ENCODE measurements at places on chromosomes 6 and 20. TPM values are rescaled to one million over a fixed set of nuclear protein-coding genes. Genes with fewer than 3 reads are reported as not detected.

- DNase-seq = peak; percentile 78
Observed at GRCh38 chr6:28474441-28475219, 31.3 kb upstream of the ZSCAN23 start.

The SLC24A3 gene
- total RNA-seq = 0.31 TPM

GRCh38 chr6:27176096-27176495 is 71.4 kb upstream of the PRSS16 start:
- no peak for DNase-seq

DNA sequence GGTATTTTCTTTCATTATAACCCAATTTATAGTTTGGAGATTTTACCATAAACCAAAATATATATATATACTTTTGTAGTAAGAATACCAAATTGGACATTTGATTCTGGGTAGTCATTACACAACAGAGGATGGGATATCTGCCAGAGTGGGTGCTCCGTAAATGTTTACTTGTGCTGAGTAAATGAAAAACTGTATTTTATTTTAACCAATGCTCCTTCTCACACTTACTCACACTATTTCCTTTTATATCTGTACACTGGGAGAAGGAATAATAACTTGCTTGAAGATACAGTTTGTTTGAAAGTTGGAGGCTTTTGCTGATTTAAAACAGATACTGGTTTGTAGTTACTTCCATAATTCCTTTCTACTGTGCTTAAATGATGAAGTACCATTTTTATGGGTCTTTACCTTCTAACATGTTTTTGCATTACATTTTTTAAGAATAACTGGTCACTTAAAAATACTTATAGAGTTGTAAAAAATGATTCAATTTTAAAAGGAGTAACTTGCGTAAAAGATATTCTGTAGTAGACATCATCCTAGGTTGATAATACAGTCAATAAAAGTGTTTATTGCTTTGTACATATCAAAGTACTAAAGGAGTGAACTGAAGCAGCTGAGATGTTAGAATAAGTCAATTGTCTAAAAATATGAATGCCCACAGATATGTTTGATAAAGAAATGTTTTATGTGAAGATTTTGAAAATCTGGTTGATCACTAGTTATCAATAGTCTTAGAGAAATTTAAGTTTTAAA is 411.7 kb downstream of the UTRN start:
- DNase-seq = no peak

The PLCB4 gene
- 20.6 TPM for total RNA-seq

- DNase-seq = no peak
Observed at GRCh38 chr6:11514672-11515071, 22.9 kb upstream of the TMEM170B start.

GRCh38 chr6:150202404-150202803 is 59.6 kb downstream of the PPP1R14C start:
- DNase-seq = no peak

The GMPR gene
- not detected for total RNA-seq

GRCh38 chr6:12718015-12718414 is 1.4 kb downstream of the PHACTR1 start:
- no peak for DNase-seq

The PNLDC1 gene
- 0.06 TPM for total RNA-seq

The HCK gene
- not detected for total RNA-seq

- no peak for DNase-seq
Observed at GRCh38 chr6:73951183-73951582, 255.2 kb downstream of the CD109 start.

The HDGFL1 gene
- not detected for total RNA-seq

DNA sequence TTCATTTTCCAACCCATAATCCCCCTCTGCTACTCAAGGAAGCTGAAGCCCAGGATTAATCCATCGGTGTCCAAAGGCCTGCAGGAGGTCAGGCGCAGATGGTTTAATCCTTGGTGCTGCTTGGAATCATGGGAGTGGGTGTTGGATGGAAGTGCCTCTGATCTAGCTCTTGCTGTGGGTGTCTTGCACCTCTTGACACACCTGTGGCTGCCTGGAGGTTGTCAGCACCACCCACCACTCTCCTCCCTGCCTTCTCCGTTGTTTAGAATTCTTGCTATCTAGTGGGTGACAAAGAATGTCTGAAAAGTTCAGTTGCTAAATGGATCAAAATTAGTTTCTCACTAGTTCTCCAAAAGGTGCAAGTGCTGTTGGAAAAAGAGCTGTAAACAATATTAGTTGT is 1074.4 kb upstream of the FLRT3 start:
- no peak for DNase-seq

DNA sequence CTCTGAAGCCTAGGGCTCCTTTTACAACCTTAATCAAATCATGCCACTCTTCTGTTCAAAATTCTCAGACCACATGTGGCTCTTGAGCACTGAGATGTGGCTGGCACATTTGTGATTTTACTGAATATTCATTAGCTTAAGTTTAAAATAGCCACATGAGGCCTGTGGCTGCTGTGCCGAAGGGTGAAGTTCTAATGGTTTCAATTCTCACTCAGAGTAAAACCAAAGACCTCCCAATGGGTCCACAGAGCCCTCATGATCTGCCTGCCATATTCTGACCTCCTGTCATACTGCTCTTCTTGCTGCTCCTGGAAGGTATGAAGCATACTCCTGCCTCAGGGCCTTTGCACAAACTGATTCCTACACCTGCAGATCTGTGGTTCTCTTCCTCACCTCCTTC is 7.8 kb upstream of the CST3 start:
- no peak for DNase-seq

GRCh38 chr6:146087386-146087785 is 58.5 kb downstream of the GRM1 start:
- no peak for DNase-seq

DNA sequence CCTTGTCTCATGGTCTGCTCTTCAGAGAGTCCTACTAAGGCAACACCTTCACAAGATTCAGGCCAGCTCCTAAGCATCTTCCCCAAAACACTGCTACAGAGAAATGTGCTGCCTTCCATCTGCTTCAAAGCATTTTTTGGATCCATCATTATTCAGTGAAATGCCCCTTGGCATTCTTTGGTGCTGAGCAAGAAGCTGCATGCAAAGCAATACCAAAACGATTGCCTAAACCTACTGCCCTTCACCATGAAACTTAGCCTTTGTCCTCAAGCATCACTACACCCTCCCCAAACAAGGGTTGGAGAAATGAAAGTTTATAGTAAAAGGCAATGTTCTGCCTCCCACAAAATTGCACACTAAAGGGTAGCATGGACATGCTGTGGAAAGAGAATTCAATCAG is 93.5 kb downstream of the SNAP25 start:
- no peak for DNase-seq

DNA sequence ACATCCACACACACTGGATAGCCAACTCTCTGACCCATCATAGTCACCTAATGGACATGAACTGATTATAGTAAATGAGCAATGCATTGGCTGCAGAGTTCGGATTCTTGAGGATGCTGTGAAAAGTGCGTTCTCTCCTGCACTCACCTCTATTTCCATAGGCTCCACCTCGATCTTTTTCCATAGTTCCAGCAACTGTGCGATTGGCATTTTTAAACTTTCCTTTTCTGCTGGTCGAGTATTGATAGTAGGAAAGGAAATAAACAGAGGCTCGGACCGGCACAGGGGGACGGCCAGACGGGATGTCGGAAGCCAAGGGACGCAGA is 94.4 kb downstream of the RNASET2 start:
- no peak for DNase-seq

DNA sequence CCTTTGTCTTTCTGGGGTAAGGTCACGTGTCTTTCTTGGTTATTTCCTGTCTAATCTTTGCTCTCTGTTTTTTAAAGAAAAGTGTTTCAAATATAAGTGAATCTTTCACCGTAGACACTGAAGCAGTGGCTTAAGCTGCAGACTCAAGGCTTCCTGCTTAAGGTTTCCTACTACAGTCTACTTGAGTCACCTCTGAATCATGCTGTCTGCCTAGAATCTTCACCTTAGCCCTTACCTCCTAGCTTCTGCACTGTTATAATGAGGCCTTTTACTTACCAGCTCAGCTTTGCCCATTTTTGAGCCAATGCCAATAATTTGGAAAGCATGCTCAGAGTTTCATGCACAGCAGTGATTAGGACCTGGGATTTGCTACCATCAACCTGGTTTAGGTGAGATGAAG is 30.6 kb downstream of the ADGRF4 start:
- no peak for DNase-seq

DNA sequence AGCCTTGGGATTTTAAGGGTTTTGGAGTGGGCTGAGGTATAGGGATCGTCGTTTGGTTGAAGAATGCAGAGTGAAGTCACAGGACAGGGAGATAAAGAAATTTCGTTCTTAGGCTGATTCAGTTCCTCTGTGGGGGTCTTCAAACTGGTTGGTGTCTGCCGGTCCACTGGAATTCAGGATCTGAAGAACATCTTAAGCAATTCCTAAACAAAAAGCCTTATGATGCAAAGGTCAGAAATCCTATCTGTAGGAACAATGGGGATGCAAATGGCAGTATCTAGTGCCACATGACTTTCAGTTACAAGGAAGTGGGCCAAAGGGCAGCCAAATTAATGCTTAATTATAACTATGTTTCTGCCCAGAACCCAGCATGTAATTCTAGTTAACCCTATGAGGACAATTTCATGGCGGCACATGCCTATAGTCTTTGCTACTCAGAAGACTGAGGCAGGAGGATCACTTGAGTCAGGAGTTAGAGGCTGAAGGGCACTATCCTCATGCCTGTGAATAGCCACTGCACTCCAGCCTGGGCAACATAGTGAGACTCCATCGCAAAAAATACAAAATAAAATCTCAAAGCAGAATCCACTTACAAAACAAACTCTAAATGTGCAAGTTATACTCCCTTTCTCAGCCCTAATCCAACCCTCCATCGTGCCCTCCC is 4.6 kb upstream of the SLC2A10 start:
- no peak for DNase-seq

DNA sequence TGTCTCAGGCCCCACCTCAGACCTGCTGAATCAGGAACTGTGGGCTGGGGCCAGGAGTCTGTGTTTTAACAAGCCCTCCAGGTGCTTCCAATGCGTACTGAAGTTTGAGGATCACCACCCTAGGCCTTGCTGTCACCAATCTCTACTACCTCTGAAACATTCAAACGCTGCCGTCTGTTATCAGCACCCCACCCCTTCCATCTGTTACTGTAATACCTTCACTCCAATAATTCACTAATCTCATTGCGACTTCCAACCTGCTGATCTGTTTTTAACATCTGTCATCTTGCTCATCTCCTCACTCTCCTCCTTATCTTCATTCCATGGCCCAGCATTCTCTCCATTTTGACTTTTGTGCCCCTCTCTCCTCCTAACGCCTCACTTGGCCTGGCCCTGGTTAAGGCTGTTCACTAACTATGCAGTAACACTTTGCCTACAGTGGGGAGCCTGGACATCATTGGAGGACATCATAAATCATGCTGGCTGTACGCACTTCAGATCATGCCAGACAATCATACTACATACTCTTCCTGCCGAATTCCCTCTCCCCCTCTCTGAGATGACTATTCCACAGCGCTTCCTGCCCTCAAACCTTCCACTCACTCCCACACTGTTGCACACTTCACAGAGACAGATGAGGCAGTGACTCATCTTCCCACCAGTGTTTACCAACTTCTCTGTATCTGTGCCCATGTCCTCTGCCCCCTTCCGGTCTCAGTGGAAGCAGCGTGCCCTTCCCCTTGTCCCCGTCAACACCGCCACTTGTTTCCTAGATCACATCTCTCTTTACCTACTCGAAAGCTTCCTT is 3.0 kb upstream of the GUCA1B start:
- DNase-seq = no peak

DNA sequence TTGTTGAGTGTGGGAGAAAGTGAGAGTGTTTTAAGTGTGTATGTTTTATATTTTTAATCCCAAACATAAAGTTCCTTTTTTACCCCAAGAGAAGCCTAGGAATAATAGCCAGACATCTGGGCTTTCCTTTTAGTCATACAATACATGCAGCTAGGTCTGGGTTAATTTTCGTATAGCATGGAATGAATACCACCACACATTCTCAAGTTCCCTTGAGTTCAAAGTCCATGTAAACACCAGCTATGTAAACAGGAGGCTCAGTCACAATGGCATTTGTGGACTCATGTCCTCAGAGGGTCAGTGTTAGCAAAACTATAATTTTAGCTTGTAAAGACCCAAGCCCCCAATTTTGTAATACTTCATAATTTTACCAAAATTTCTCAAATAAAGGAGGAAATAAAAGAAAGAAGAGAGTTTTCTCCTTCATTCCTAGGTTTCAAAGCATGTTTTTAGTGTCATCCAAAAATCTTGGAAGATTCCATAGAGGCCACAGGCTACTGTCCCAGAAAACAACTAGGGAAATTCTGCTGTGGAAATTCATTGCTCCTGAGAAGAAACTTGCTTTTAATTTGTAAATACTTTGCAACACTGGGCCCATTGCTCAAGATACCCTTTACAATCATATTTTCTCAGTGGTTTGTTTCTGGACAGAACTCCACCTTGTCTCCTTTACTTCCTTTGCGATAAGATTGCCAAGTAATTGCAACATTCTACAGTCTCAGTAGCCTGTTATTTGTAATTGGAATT is 671.2 kb downstream of the COL12A1 start:
- DNase-seq = no peak

The ZC3H12D gene
- total RNA-seq = 0.03 TPM

The SNX3 gene
- total RNA-seq = 67.8 TPM

DNA sequence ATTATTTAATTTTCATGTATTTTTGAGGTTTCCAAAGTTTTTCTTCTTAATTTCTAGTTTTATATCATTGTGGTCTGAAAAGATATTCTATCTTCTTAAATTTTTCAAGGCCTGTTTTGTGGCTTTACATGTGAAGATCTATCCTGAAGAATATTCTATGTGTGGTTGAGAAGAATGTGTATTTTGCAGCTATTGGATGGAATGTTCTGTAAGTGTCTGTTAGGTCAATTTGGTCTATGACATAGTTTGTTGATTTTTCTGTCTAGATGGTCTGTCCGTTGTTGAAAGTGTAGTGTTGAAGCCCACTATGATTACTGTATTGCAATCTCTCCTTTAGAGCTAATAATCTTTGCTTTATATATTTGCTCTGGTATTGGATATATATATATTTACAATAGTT is 125.7 kb downstream of the CRYBG1 start:
- DNase-seq = no peak

DNA sequence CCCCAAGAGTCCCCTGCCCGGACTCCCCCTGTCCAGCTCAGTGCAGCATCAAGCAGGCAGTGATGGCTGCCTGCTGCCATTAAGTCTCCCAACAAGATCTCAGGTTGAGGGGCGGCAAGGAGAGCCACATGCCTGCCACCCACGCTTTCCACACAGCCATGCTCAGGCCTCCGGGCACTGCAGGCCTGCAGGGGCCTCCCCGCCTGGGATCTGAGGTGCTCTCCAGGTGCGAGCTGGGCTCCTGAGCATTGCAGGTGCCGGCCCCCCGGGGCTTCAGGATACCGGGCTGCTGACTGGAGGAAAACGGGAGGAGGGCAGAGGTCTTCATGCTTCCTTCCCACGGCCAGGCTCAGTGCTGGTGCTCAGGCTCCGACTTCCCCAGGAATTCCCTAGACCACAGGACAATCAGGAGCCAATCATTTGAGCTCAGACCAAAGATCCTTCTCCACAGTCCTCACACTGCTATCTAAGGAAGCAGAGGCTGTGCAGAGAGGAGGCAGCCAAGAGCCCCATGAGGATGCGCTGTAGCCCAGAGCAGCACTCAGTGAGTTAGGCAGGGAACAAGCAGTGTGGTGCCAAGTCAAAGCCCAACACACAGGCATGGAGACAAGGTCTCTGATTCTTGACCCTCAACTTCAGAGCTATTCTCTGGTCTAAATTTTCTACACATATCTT is 52.7 kb downstream of the PYGB start:
- peak; percentile 12 for DNase-seq

- DNase-seq = no peak
Observed at GRCh38 chr6:31317036-31317435, 39.9 kb downstream of the HLA-B start.
